ENCODE measurements at places on chromosomes 3 and 15. TPM values are rescaled to one million over a fixed set of nuclear protein-coding genes. Genes with fewer than 3 reads are reported as not detected.
A peak's percentile ranks its signal among the peaks of the same experiment; 100 is the strongest.

DNA sequence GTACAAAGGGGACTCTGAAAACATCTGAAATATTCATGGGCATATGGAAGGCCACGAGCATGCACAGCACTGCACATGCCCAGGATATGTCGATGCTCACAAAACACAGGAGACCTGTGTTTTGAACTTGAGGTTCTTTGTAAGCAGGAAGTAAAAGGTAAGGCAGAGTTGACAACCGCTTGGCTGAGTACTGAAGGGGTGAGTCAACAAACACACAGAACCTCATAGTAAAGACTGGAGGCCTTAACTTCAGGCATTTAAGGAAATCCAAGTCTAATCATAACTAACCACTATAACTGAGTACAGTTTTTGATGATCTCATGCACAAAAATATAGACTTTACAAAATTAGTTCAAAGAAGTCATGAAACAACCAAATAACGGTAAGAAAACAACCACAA is 80.6 kb downstream of the MYO9A start:
- DNase-seq = no peak

GRCh38 chr3:51283421-51283820 is 101.7 kb upstream of the MANF start:
- DNase-seq = no peak

DNA sequence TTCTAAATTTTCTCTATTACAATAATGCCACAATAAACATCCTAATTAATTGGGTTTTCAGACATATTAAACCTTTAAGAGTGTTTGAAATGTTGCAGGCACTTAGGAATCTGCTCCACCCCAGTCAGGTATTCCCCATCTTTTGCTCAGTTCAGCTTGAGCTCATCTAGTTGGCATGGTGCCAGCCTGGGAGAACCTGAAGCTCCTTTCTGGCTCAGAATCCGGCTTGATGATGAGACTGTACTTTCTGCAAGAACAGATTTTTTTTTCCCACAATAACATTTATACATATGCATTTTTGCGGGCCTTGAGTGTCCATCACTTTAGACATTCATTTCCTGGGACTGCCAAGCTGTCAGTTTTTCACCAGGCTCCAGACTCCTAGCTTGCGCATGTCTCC is 7.7 kb upstream of the OXSR1 start:
- no peak for DNase-seq

- no peak for DNase-seq
Observed at GRCh38 chr3:126543457-126544061, 15.2 kb downstream of the C3orf22 start.

DNA sequence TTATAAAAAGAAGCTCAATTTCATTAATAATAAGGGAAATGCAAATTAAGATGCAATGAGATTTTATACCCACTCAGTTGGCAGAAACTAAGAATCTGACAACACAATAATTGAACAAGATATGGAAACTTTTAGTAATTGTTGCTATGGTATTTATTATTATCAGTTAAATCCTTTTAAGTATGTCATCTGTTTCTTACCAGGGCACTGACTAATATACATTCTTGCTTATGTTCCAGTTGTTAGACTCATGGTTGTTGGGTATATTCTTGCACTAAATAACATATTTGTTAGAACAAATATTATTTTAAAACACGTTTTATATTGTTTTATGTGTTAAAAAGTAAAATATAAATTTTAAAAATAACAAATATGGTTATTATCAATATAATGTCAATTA is 690.3 kb downstream of the MECOM start:
- no peak for DNase-seq

DNA sequence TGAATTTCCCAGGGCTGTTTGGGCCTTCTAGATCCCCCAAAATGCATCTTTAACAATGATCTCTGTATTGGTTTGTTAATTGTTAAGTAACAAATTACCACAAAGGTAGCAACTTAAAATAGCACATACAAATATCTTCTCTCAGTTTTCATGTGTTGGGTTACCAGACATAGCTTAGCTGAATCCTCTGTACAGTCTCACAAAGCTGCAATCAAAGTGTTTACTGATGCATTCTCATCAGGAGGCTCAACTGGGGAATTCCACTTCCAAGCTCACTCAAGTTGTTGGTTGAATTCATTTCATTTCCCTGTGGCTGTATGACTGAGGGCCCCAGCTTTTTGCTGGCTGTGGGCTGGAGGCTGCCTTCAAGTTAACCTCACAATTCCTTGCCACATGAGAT is 297.6 kb downstream of the RPLP1 start:
- no peak for DNase-seq

DNA sequence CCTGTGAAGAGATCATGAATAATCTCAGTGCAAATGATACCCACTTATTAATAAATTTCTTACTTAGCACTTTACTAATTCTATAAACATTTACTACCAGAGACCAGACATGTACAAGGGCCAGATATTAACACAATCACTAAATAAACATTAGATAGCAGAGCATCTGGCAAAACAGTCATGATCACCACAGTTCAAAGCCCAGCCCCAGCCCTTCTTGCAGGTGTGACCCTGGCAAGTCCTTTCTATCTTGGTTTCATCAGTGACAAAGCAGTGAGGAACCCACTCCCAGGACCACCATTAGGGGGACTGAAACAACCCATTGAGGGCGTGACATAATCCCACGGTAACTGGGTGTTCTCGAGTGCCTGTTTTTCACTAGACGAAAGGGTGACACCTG is 11.6 kb downstream of the ZXDC start:
- no peak for DNase-seq

GRCh38 chr15:23853286-23853685 is 166.2 kb upstream of the NDN start:
- no peak for DNase-seq

DNA sequence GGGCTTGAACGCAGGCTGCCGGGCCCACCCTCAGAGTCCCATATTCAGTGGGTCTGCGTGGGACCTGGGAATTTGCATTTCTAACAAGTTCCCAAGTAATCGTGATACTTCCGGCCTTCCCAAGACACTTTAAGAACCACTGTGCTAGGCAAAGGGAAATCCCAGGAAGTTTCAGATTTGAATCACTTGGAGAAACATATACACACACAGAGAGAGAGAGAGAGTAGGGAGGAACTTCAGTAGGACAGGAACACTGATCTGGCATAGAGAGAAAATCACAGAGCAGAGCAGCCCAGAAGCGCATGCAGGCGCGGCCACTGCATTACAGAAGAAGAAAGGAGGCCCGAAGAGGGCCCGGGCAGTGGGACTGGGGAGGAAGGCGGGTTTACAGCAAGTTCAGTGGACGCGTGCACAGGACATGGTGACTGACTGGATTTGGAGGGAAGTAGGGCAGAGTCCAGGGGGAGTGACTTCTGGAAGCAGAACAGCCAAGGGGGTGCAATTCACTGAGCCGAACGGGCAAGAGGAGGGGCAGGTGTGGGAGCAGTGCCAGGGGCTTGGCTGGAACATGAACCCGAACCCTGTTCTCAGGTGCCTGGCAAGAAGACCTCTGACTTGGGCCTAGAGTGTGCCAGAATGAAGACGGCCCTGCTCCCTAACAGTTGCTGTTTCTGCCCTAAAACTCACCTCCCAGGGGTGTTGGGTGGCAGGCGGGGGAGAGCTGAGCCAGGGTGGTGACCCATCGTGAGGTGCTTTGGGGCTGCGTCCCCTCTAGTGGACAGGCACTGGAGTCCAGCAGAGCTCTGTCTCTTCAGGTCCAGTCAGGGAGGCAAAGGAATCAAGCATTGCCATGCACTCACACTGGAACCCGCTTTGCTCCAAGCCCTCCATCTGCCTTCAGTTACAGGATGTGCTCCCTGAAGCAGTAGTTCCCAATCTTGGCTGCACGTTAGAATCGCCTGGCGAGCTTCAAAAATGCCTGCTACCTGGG is 101.3 kb upstream of the HES1 start:
- DNase-seq = no peak

- no peak for DNase-seq
Observed at GRCh38 chr3:44125882-44126281, 115.8 kb upstream of the TOPAZ1 start.

DNA sequence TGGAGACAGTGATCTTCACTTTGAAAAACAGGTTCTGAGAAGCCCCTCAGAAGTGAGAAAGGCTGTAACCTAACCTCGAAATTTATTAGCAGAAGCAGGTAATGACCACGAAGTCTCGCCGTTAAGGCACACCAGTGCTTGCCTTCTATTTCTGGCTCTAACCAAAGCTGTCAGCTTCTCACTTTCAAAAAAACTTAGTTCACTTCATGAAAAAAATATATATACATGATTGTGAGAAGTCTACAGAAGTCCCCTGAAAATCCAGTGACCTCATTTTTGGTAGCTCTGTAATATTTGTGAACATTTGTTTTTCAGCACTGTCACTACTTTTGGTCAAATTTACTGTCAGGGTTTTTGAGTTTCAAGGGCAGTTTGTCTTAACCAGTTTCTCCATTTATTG is 19.1 kb upstream of the AKAP13 start:
- DNase-seq = no peak

DNA sequence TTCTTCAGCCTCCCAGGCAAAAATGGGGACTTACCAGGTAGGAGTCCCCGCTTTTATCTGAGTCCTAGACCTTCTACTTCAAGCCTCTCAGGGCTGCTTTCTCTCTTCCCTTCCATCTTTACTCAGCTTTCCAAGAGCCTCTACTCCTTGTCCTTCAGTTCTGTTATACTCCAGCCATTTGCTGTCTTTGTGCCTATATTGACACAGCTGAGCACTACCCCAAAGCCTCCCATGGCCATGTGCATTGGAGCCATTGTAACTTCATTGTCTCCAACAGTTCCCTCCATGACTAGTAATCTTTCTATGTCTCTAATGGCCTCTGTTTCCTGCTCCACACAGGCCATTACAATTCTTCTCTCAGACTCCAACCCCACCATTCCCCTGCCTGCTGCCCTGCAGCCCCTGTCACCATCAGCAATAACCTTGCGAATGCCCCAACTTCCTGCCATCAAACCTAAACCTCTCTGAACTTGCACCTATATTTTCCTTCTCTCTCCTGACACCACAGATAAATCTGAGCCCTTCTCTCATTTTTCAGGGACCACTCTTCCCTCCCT is 77.9 kb upstream of the ADPGK start:
- no peak for DNase-seq

DNA sequence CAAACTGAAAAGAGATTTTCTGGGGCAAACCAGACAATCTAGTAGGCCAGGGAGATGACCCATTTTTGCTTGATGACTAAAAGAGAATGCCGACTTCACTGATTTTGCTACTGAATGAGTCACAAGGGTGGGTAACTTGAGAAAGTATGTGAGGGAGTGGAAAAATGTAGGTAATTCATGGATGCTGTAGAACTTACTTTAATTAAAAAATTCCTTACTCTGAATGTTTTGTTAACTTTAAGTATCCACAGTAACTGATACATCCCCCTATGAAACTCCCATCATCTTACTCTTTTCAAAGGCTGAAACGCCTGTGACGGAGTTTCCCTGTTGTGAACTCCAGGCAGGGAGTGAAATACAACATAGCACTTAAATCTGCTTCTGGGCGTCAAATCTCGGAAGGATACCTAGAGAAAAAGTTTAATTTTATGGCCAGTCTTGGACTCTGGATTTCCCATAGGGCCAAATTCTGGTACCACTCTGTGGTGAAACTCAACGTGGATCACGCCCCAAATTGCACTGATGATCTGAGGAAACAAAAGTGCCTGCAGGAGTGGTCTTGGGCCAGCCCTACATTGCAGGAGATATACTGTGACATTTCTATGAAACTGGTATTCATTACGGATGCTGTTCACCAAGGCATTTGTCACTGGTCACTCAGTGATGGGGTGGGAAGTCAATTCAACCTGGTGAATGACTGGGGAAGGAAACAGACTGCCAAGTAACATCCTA is 24.0 kb downstream of the GOLIM4 start:
- no peak for DNase-seq

DNA sequence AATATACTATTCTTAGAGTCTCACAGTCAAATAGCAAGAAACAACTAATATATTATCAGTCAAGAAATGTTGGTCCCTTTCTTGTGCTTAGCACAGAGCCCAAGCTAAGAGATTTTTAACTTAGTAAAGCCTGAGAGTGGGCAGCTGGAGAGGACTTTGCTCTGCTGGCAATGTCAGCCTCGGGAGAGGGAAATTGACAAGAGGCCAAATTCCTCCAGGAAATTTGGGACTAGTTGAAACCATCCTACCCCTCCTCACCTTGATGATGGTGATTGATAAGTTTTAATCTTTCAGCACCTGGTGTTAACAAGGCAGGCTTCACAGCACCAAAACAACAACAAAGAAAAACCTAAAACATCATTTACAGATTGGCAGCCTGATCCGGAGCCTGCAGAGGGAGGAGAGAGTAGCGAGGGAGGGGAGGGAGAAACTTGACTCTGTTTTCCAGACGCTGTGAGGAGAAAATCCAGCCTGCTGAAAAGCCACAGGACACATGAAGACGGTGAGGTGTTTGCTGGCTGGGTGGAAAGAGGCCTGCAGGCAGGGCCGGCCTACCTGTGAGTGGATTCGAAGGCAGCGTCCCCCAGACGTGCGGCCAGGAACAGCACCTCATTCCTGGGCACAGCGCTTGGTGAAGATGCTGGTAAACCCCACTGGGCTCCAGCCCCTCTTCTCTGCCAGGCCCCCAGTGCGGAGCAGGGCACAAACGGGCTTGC is 150.9 kb downstream of the LRRC28 start:
- peak; percentile 50 for DNase-seq

GRCh38 chr3:132210476-132211346 is 106.5 kb upstream of the ACP3 start:
- DNase-seq = no peak

DNA sequence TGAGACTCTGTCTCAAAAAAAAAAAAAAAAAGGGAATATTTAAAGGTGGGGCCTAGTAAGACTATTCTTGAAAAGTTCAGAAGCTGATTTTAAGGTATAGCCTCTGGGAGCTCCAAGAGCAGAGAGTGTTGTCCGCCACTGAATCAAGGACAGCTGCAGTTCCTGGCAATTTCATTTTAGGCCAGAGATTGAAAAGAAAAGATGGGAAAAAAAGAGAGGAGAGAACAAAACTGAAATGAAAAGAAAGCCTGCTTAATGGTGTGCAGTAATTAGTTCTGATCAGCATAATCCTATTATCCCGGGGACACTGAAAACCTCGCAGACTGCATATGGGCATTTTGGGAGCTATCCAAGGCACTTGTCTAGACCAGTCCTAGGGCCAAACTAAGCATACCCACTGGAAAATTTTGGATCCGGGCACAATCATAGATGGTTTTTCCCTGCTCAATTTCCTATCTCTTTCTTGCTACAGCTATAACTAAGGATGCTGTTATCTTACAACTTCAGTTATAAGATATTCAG is 43.2 kb downstream of the EHHADH start:
- no peak for DNase-seq

DNA sequence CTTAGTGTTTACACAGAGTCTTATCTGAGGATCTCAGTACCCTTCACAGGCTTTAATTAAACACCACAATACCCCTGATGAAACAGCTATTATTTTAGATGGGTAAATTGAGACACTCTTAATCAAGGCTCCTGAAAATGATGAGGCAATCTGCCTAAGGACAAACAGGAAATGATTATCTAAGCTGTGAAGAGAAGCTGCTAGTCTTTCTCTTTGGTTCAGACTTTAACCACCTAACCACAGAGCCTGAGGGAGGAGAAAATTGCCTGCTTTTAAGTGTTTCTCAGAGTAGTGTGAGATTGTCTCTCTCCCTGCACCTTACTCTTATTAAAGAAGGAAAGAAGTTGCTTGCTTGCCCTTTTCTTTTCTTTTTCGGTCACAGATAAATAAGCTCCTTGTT is 364.3 kb upstream of the ADAMTS9 start:
- no peak for DNase-seq

GRCh38 chr3:134126153-134126552 is 96.4 kb upstream of the SLCO2A1 start:
- DNase-seq = peak; percentile 21

WDR72 gene
- 26.4 TPM for total RNA-seq

TRAK1 gene
- total RNA-seq = 26.9 TPM

C3orf52 gene
- total RNA-seq = 11.3 TPM

NDUFB5 gene
- 172 TPM for total RNA-seq

ST8SIA2 gene
- total RNA-seq = 11.8 TPM

TMCO5A gene
- total RNA-seq = not detected

Data from H7 (cell line).